ENCODE measurements at places on chromosomes 7 and 10.

GRCh38 chr10:21740989-21741388, 207.0 kb downstream of the MLLT10 start:
- no peaks in the 10 kb centered on the region for H3K36me3 ChIP-seq
- DNase-seq, result no peak
- no peak overlapping the region for H3K27ac ChIP-seq
- H3K4me3 ChIP-seq, result no peak overlapping the region

- no peak overlapping the region for H3K4me3 ChIP-seq
- no peaks in the 10 kb centered on the region for H3K27me3 ChIP-seq
- peak; percentile 51 for DNase-seq
- H3K36me3 ChIP-seq, result no peaks in the 10 kb centered on the region
Measured at GRCh38 chr10:42990016-42990720, 86.7 kb upstream of the RET start.

DNA sequence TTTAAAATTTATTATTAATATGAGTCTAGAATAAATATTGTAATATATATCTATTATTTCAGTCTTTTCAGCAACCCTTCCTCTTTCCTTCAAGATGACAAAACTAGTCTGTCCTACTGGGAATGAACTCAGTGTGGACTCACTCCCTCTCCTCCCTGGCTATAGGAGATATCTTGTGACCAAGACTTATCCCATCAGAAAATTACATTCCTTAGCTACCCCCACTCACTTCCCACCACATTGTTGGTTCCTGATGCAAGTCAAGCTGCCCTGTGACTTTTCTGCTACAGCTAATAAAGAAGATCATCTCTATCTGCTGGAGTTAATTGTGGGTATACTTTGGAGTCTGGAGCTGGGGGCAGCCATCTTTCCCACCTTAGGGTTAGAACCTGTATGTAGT, 28.0 kb upstream of the MCU start:
- no peaks in the 10 kb centered on the region for H3K36me3 ChIP-seq
- H3K4me1 ChIP-seq, result no peaks in the 10 kb centered on the region
- no peak for DNase-seq
- no peak overlapping the region for H3K27ac ChIP-seq
- no peaks in the 10 kb centered on the region for H3K27me3 ChIP-seq
- no peak overlapping the region for H3K4me3 ChIP-seq

- H3K27me3 ChIP-seq, result no peaks in the 10 kb centered on the region
- H3K4me3 ChIP-seq, result no peak overlapping the region
- no peak for DNase-seq
- H3K36me3 ChIP-seq, result no peaks in the 10 kb centered on the region
- no peaks in the 10 kb centered on the region for H3K4me1 ChIP-seq
Measured at GRCh38 chr7:29435902-29436301, 127.7 kb upstream of the PRR15 start.

DNA sequence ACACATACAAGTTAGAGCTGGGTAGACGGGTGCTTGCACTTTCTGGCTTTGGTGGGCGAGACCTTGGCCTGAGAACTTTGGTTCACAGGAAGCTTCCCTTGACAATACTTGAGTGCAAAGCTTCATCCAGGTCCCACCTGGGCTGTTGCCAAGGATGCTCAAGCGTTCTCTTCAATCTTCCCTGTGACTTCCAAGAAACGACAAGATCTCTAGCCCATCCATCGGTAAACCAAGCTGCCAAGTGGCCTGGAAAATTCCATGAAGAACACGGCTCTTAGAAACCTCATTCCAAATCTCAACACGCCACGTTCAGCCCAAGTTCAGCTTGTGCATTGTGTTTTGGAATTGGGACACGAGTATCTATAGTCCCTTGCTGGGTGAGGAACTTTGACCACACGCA, 84.7 kb downstream of the CHST15 start:
- no peaks in the 10 kb centered on the region for H3K27me3 ChIP-seq
- H3K4me1 ChIP-seq, result peaks cover 12% of the 10 kb centered on the region
- H3K27ac ChIP-seq, result peak overlapping the region; percentile 3
- no peak overlapping the region for H3K4me3 ChIP-seq

DNA sequence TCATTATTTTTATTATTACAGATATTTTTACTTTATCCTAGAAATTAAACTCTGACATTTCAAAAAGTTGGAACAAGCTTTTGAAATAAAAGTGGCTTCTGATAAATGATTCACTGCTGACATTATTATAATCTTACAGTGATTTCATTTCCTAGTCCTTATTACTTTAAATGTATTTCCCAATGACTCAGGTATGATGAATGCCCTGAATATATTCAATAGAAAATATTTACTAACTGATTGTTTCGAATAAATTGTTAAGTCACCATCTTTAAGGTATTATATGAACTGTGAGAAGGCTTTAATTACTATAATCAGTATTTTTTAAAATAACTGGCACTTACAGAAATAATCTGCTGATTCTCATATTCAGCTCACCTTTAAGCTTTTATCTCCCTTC, 21.6 kb downstream of the DKK1 start:
- H3K36me3 ChIP-seq, result no peaks in the 10 kb centered on the region
- H3K27me3 ChIP-seq, result no peaks in the 10 kb centered on the region
- H3K4me1 ChIP-seq, result no peaks in the 10 kb centered on the region

DNA sequence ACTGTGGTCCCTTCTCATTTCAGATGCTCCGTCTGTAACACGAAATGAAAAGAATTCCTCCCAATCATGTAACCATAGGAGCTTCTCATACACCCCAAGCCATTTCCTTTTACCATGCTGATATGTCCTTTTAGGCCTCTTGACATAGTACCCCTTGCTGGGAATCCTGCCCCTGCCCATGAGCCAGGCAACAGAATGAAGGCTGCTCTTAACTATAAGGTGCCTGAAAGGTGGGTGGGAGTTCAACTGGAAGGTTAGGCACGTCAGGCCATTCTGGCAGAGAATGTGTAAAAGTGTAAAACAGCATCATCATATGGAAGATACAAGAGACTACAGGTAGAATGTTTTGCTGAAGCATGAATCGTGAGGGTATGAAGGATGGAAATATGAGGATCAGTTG, 22.5 kb downstream of the IL2RA start:
- no peak overlapping the region for H3K27ac ChIP-seq
- peaks cover 4% of the 10 kb centered on the region for H3K4me1 ChIP-seq
- H3K27me3 ChIP-seq, result no peaks in the 10 kb centered on the region
- H3K4me3 ChIP-seq, result no peak overlapping the region
- H3K36me3 ChIP-seq, result no peaks in the 10 kb centered on the region

- H3K4me3 ChIP-seq, result no peak overlapping the region
- DNase-seq, result no peak
- no peak overlapping the region for H3K27ac ChIP-seq
- peaks cover 7% of the 10 kb centered on the region for H3K27me3 ChIP-seq
Measured at GRCh38 chr10:14311206-14311957, 19.3 kb downstream of the FRMD4A start.

DNA sequence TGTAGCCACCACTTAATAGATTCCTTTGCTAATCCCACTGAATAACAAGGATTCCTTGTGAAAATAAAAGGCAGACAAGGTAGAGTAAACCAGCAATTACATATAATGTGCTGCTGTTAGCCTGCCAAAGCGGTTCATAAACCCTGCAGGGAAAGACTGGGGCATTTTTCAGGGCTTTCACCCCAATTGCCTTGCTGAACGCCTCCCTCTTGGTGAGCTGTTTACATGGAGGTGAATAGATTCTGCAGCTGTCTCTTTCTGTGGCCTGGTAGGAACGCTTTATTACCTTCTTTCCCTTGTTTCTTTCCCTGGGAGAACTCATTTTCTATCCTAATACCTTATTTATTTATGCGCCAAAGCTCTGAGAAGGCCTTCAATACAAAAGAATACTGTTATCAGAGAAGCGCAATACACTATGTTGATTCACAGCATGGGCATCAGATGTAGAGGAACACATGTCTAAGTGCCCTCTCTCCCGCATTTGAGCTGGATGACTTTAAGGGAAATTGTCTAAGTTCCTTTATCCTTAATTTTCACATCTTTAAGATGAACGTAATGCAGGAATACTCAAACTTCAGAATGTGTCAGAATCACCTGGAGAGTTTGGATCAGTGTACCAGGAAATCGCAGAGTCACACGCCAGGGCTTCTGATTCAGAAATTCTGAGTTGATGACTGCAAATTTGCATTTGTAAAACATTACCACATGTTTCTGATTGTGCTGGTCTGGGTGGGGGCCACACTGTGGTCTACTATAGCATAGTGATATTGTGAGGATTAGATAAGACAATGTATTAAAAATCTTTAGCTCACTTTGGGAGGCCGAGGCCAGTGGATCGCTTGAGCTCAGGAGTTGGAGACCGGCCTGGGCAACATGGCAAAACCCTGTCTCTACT, 1203.8 kb downstream of the SORCS3 start:
- H3K27ac ChIP-seq, result no peak overlapping the region
- no peaks in the 10 kb centered on the region for H3K36me3 ChIP-seq
- no peaks in the 10 kb centered on the region for H3K27me3 ChIP-seq
- H3K4me1 ChIP-seq, result no peaks in the 10 kb centered on the region
- H3K4me3 ChIP-seq, result no peak overlapping the region

DNA sequence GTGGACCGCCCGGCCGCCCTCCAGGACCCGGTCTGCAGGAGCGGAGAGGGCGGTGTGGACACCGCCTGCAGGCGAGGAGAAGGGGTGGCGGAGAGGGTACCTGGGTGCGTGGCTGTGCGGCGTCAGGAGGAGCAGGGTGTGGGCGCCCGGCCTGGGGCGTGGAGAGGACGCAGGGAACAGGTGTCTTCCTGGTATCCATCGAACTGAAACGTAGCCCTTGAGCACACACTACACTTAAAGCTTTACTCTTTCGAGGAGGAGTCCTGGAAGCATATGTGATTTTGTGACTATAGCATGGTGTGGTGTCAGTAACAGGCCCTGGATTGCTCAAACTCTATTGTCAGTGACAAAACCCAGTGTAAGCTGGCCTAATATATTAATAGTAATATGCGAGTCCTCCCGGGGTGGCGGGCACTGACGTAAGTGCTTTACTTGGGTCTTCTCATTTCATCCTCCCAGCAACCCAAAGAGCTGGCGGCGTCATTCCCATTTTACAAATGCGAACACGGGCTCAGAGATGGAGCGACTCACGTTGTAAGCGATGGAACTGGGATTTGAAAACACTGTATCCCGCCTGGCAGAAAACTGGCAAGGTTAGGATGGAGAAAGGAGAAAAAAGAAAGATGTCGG, 508 bp upstream of the TECPR1 start:
- H3K4me1 ChIP-seq, result peaks cover 68% of the 10 kb centered on the region
- H3K36me3 ChIP-seq, result no peaks in the 10 kb centered on the region
- peak overlapping the region; percentile 91 for H3K4me3 ChIP-seq

- H3K36me3 ChIP-seq, result no peaks in the 10 kb centered on the region
- no peaks in the 10 kb centered on the region for H3K27me3 ChIP-seq
- no peaks in the 10 kb centered on the region for H3K4me1 ChIP-seq
- peak; percentile 63 for DNase-seq
- no peak overlapping the region for H3K4me3 ChIP-seq
Measured at GRCh38 chr7:45176886-45177731, 19.5 kb downstream of the RAMP3 start.

DNA sequence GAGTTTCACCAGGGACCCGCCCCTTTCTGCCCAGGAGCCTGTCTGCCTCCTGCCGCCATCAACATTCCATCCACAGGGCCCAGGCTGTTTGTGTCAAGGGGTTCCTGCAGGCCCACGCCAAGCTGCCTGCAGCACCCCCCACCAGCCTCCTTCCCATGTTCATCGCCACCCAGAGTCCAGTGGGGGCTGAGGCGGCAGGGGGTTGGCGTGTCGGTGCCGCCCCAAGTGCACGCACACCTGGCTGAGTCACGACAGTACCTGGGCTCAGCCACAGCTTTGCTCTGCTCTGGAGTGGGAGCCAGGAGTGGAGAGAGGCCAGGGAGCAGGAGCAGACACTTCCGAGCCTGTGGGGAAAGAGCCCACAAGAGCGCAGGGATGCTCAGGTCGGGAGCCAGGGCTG, 42.8 kb upstream of the TECTB start:
- no peaks in the 10 kb centered on the region for H3K27me3 ChIP-seq
- no peaks in the 10 kb centered on the region for H3K4me1 ChIP-seq
- H3K4me3 ChIP-seq, result no peak overlapping the region

- no peaks in the 10 kb centered on the region for H3K4me1 ChIP-seq
- no peaks in the 10 kb centered on the region for H3K27me3 ChIP-seq
- no peaks in the 10 kb centered on the region for H3K36me3 ChIP-seq
- H3K4me3 ChIP-seq, result no peak overlapping the region
- DNase-seq, result no peak
- no peak overlapping the region for H3K27ac ChIP-seq
Measured at GRCh38 chr10:121311812-121312443, 286.3 kb downstream of the FGFR2 start.

- no peak overlapping the region for H3K27ac ChIP-seq
- H3K4me1 ChIP-seq, result no peaks in the 10 kb centered on the region
- no peak overlapping the region for H3K4me3 ChIP-seq
- H3K36me3 ChIP-seq, result peaks cover 100% of the 10 kb centered on the region
Measured at GRCh38 chr10:48895803-48896195, 43.8 kb downstream of the LRRC18 start.

DNA sequence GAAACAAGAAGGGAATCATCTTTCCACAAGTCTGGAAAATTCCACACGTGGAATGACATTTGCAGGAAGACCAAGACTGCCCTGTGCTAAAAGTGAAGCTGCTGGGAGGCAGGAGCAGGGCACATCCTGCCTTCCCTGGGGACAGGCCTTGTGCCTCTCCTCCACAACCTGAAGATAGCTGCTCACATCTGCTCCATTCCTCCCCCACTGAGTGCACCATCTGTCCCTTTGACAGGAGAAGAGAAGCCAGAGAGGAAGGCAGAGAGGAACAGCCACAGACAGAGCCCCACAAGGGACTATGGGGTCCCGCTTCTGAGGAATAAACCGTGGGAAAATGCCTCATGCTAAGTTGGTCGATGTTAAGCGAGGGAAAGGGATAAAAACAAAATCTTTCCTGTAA, 15.9 kb upstream of the FAM171A1 start:
- H3K4me1 ChIP-seq, result peaks cover 6% of the 10 kb centered on the region
- H3K4me3 ChIP-seq, result no peak overlapping the region
- no peaks in the 10 kb centered on the region for H3K36me3 ChIP-seq

GRCh38 chr10:37439826-37440225, 314.4 kb downstream of the ANKRD30A start:
- no peak overlapping the region for H3K27ac ChIP-seq
- H3K36me3 ChIP-seq, result no peaks in the 10 kb centered on the region
- H3K4me3 ChIP-seq, result no peak overlapping the region
- H3K27me3 ChIP-seq, result no peaks in the 10 kb centered on the region
- no peak for DNase-seq

DNA sequence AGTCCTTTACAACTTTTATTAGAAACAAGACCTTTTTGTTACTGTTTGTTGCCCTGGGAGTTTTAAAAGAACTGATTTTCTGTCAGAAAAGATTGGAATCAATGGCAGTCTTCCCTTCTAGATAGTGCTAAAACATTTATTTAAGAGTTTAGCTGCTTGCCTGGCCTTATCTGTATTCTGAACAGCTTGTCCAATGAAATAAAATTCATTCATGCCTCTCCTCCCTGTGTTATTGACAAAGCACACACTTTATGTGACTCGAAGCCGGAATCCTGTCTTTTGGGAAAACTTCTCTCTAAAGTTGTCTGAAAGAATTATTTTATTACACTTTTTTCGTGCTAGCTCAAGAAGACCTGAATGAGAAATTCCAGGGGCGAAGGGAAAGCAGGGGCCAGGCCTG, 992.5 kb downstream of the TYW1 start:
- no peaks in the 10 kb centered on the region for H3K4me1 ChIP-seq
- no peaks in the 10 kb centered on the region for H3K36me3 ChIP-seq
- no peaks in the 10 kb centered on the region for H3K27me3 ChIP-seq
- no peak for DNase-seq
- H3K27ac ChIP-seq, result no peak overlapping the region
